ENCODE measurements at places on chromosomes 12 and 14.

- no peak for DNase-seq
Measured at GRCh38 chr12:130367523-130367922, 29.8 kb downstream of the PIWIL1 start.

DNA sequence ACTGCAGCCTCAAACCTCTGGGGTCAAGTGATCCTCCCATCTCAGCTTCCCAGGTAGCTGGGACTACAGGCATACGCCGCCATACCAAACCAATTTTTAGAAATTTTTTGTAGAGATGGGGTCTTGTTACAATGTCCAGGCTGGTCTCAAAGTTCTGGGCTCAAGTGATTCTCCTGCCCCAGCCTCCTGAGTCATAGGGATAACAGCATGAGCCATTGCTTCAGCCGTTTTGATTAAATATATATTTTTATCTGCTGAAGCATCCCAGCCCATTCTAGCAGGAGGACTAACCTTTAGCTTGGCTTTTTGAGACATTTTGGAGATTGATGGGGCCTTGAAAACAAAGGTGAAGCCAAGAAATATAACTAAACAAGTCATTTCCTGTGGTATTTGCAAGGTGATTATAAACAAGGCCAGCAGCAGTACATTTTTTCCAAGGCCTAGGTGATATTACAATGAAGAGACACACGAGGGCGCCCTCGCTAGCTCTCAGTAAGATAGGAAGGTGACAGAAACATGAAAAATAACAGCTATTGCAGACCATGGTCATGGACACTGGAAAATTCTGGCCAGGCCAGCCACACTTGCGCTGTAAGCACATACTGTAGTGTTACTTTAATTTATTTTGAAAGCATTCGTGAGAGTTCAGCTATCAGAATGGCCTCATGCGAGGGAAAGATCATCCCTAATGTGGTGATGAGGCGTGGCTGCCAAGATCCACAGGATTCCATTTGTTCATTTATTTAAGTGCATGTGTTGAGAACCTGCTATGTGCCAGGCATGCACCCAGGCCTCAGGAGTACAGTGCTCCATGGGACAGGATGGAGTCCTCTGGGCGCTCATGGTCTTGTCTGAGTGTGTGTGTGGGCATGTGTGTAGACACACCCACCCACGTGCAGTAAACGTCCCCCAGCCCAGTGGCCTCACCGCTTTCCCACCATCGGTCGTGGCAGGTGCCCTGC lies 63.5 kb downstream of the DGLUCY start:
- peak; percentile 54 for DNase-seq

- DNase-seq: no peak
Measured at GRCh38 chr14:92561906-92562479, 48.4 kb downstream of the RIN3 start.

GRCh38 chr14:64391113-64391725 lies 3.1 kb downstream of the MTHFD1 start:
- DNase-seq: no peak

- DNase-seq: peak; percentile 24
Measured at GRCh38 chr12:106301611-106302321, 767 bp upstream of the TCP11L2 start.

DNA sequence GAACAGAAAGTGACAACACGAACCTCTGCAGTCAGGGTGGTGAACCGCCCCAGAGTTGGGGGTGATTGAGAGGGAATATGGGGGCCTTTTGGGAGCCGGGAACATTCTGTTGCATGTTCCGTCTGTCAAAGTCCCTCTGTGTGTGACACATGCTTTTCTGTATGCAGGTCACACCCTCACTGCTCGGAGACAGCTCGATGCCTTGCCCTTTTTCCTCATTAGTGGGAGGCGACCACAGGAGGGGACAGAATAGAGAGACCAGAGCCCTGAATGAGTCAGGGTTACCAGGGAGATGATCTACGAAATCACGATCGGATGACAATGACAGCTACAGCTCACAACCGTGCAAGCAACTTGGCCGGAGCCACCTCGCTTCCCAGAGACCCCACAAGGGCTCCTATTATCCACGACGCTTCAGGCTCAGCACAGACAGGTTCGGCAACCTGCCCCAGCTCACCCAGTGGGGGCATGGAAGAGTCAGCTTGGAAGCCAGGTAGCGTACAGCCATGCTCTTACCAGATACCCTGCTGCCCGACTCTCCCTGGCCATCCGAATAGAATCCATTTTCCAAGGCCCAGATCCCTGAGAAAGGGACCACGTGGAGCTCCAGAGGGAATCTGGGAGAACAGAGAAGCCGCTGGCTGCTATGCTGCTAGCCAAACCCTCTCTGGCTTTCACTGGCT lies 38.8 kb downstream of the TESC start:
- no peak for DNase-seq

DNA sequence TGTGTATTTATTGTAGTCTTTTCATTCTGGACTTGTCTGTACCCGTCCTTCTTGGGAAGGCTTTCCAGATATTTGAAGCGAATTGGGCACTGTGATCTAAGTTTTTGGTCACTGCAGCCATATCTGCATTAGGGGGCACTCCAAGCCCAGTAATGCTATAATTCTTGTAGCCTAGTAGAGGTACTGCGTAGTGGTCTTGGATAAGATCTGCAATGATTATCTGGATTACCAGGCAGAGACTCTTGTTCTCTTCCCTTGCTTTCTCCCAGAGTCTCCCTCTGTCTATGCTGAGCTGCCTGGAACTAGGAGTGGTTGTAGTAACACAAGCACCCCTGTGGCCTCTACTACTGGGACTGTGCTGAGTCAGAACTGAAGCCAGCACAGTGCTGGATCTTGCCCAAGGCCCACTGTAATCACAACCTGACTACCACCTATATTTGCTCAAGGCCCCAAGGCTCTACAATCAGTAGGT lies 30.0 kb downstream of the SLC38A2 start:
- DNase-seq: no peak

GRCh38 chr12:122403831-122404230 lies 18.6 kb downstream of the CLIP1 start:
- no peak for DNase-seq

- DNase-seq: peak; percentile 37
Measured at GRCh38 chr14:49853572-49854375, 1.2 kb upstream of the NEMF start.

DNA sequence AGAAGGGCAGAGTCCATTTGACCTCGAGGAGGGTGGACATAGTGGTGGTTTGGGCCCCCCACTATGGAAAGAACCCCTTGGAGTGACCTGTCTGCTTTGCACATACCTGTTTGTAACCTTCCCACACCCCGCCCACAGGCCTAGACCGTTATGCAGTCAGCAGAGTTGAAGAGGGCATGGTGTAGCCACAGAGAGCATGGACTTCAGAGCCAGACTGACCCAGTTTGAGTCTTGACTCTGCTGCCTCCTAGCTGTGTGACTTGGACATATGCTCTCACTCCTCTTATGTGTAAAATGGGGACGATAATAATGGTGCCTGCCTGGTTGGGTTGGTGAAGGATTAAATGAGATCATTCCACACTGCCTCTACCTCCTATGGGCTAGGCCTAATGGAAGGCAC lies 40.9 kb upstream of the NOS1 start:
- DNase-seq: no peak

- no peak for DNase-seq
Measured at GRCh38 chr14:37252434-37252833, 54.7 kb downstream of the MIPOL1 start.

DNA sequence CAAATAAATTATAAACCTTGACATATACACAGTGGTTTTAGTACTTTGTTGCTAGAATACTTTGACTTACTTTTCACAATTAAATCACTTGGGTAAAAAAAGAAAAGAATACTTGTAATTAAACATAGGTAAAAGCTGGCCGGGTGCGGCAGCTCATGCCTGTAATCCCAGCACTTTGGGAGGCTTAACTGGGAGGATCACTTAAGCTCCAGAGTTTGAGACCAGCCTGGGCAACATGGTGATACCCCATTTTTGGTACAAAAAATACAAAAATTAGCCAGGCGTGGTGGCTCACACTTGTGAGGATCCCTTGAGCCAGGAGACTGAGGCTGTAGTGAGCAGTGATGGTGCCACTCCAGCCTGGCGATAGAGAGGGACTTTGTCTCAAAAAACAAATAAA lies 7.8 kb downstream of the STX2 start:
- DNase-seq: no peak

DNA sequence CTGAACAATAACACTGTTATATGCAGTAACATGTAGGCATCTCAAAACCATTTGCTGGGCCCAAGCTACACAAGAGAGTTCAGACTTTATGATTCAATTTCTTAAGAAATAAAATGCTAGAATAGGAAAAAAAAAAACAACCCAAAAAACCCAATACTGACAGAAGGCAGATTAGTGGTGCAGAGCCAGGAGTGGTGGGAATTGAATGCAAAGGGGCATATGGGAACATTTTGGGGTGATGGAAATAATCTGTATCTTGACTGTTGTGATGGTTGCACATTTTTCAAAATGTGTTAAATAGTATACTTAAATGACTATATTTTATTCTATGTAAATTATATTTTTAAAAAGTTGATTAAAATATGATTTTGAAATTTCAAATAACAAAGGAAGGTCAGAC lies 23.4 kb upstream of the FGF6 start:
- no peak for DNase-seq

Data from neuronal stem cell (in vitro differentiated cells).